ENCODE measurements at places on chromosomes 7 and 10. TPM values are rescaled to one million over a fixed set of nuclear protein-coding genes. Genes with fewer than 3 reads are reported as not detected.
A peak's percentile ranks its signal among the peaks of the same experiment; 100 is the strongest.

DNA sequence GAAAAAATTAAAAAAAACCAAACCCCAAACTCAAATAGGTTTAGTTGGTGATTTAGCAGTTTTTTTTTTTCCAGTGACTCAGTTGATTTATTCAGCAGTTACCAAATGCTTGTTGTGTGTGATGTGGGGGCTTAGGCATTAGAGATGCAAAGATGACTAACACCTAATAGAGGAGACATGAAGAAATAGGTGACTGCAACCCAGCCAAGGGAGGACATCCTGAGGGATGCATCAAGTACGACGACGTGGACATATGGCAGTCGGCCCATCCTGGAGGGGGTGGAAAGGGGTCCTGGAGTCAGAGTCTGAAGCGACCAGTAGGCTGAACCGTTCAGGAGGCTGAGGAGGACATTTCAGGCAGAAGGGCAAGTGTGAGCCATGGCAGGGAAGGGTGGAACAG is 35.5 kb downstream of the LRMDA start:
- no peak for DNase-seq

DNA sequence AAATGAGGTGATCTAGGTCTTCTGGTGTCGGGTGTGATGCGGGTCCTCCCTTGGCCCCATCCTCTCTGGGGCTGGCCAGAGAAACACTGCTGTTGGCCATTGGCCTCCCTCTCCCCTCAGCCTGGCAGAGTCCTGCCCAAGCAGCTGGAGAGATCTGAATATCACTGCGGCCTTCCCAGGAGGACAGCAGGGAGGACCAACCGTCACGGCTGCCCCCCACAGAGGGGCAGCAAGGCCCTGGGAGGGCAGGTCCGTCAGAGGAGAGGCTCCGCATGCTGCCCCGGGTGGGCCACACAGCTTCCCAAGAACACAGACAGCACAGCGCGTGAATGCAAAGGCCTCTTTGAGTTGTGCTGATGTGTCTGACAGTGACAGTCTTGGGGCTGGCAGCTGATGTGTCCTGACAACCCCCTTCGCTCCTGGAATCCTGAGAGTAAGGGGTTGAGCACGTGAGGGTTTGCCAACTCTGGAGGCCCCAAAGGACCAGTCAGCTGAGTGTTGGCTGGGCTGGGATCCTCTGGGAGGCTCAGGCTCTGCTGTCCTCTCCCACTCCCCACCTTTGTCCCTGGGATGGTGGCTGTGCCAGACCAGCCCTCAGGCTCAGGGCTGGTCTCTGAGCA is 132.5 kb upstream of the UNC5B start:
- DNase-seq = no peak

- DNase-seq = no peak
Measured at GRCh38 chr10:132257271-132257670, 50.5 kb downstream of the STK32C start.

- no peak for DNase-seq
Measured at GRCh38 chr10:73246322-73246645, 771 bp downstream of the DNAJC9 start.

DNA sequence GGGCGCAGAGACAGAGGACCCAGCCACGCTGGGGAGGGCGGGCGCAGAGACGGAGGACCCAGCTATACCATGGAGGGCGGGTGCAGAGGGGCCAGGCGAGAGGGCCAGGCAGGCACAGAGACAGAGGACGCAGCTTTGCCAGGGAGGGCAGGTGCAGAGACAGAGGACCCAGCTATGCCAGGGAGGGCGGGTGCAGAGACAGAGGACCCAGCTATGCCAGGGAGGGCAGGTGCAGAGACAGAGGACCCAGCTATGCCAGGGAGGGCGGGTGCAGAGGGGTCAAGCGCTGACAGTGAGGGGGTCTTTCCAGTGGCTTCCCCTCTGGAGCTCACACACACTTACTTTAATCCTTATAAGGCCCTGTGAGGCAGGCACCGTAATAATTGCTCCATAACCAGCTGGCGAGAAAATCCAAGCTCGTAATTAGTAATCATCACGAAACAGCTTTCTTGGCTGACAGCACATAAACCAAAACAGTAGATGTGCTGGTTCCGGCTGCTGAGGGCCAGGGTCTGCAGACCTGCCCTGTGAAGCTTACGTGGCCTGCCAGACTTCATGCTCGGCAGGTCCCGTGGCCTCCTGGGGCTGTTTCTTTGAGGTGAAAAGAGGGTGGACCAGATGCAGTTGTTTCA is 137.2 kb downstream of the VIPR2 start:
- DNase-seq = no peak

Gene PTF1A
- total RNA-seq = not detected

DNA sequence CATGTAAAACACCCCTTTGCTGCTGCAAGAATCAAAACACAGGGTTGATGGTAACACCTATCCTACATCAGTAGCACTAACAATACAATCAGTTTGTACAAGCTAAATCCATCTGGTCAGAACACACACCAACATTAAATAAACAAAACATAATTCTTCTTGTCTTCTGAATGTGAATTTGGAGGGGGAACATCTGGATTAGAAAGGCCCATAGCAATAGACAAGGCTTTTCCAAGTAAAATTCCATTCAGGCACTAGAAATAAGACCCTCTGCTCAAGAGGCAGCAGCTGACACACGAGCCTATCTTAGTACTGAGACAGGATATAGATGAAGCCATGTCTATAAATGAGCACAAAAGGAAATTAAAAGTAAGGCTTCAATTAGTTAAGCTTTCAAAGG is 839.9 kb upstream of the LRRTM3 start:
- no peak for DNase-seq

Gene DLX6
- total RNA-seq = not detected

GRCh38 chr7:47940088-47941013 is 7.9 kb downstream of the PKD1L1 start:
- no peak for DNase-seq

DNA sequence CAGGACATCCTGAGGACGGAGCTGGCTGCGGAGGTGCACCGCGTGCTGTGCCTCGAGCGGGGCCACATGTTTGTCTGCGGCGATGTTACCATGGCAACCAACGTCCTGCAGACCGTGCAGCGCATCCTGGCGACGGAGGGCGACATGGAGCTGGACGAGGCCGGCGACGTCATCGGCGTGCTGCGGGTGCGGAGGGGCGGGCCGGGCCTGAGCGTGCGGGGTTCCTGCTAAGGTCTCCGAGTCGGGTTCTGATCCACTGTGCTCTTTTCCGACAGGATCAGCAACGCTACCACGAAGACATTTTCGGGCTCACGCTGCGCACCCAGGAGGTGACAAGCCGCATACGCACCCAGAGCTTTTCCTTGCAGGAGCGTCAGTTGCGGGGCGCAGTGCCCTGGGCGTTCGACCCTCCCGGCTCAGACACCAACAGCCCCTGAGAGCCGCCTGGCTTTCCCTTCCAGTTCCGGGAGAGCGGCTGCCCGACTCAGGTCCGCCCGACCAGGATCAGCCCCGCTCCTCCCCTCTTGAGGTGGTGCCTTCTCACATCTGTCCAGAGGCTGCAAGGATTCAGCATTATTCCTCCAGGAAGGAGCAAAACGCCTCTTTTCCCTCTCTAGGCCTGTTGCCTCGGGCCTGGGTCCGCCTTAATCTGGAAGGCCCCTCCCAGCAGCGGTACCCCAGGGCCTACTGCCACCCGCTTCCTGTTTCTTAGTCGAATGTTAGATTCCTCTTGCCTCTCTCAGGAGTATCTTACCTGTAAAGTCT is 10.4 kb downstream of the ATG9B start:
- DNase-seq = peak; percentile 92

- no peak for DNase-seq
Measured at GRCh38 chr10:576130-576465, 113.4 kb downstream of the DIP2C start.
